ENCODE measurements at places on chromosomes 6 and 20.
A peak's percentile ranks its signal among the peaks of the same experiment; 100 is the strongest.

- no peak for DNase-seq
These were observed 53.3 kb upstream of the EPB41L1 start for GRCh38 chr20:36101192-36101591.

- no peak for DNase-seq
These were observed 295.5 kb downstream of the PLCB1 start for GRCh38 chr20:8427419-8428040.

DNA sequence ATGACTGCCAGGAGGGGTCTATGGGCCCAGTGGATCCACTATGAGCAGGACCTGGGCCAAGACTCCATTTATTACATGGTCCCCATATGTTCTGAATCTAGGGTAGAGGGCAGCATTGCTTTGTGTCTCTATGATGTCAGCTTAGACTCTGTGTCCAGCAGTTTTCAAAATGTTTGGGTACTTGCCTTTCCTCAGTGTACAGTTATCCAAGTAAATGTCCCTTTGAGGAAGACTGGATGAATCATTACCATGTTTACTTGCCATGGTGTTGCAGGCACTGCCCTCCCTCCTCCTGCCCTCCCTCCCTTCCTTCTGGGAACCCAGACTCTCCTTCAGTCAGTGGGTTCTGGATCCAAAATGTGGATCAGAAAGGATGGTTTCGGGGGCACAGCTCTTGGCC, 108.6 kb downstream of the NRN1 start:
- DNase-seq: no peak

- DNase-seq: peak; percentile 23
These were observed 92.8 kb downstream of the ATRN start for GRCh38 chr20:3563548-3564177.

- DNase-seq: peak; percentile 88
These were observed 31.5 kb downstream of the SF3B5 start for GRCh38 chr6:144063744-144064401.

- no peak for DNase-seq
These were observed 4.8 kb downstream of the LRP11 start for GRCh38 chr6:149859368-149859767.

GRCh38 chr6:112010328-112010727, 43.6 kb upstream of the CCN6 start:
- DNase-seq: peak; percentile 40

- no peak for DNase-seq
These were observed 397.9 kb upstream of the SPTLC3 start for GRCh38 chr20:12610871-12611270.

DNA sequence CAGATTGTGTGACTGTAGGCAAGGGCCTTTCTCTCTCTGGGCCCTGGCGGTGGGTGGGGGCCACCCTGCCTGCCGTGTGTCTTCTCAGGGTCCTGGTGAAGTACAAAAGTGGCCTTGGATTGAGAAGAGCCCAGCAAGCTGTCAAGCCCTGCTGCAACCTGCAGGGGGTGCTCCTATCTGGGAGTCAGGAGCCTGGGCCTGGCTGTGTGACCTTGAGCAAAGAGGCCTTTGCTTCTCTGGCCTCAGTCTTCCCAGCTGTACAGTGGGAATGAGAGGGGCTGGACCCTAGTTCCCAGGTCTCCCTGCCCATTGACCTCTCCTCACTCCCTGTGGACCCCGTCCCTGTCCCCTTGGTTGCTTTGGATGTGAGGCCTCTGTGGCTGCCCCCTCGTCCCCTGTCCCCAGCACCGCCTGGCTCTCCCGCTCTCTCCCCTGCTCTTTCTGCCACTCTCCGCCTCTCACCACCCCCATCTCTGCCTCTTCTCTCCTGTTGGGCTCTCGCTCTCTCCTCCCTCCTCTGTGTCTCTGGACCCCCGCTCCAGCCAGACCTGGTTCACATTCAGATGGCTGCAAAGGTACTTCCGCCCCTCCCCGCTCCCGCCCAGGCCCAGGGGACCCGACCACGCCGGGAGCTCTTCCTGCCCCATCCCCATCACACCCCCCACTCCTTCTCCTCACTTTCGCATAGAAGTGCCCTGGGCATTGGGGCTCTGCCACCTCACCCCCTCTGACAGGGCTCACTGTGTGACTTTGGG, 46.7 kb downstream of the SRC start:
- DNase-seq: no peak

- no peak for DNase-seq
These were observed 63.7 kb downstream of the C6orf118 start for GRCh38 chr6:165245701-165246100.

DNA sequence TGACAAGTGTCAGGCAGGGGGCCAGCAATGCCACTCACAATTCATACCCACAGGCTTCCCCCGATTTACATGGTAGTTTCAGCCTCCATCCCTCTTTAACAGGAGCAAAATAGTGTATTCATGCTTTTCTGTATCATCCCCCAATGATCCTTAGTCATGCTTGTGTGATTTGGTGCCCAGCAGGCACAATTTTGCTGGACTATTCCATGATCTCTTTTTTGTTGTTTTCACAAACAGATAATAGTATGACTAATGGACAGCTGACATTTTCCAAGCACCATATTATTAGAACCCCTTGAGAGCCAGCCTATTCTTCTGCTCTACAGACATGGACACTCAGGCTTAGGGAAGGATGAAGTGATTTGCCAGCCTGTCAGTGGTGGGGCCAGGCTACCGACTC, 128.2 kb upstream of the RIPOR2 start:
- DNase-seq: no peak

DNA sequence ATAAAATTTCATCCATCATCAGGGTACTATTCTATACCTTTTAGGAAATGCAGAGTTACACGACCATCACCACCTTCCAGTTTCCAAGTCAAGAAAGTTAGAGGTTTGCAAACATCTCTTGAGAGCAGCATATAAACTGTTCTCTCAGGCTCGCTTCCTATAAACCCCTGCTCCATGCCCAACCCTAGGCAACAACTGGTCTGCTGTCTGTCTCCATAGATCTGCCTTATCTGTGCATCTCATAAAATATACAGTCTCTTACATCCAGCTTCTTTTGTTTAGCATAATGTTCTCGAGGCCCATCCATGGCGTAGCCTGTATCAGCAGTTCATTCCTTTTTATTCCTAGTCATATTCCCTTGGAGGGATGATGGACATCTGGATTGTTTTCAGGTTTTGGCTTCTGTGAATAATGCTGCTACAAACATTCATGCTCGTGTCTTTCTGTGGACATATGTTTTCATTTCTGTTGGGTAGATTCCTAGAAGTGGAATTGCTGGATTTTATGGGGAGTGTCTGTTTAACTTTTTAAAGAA, 6.1 kb downstream of the PTPRT start:
- DNase-seq: no peak

GRCh38 chr20:51700809-51701285, 67.3 kb downstream of the ATP9A start:
- no peak for DNase-seq

GRCh38 chr6:110055387-110055735, 77.2 kb downstream of the GPR6 start:
- DNase-seq: no peak

- peak; percentile 65 for DNase-seq
These were observed 10.8 kb downstream of the GSTA4 start for GRCh38 chr6:52984247-52984646.

- DNase-seq: no peak
These were observed 42.0 kb downstream of the ADTRP start for GRCh38 chr6:11736601-11737000.

DNA sequence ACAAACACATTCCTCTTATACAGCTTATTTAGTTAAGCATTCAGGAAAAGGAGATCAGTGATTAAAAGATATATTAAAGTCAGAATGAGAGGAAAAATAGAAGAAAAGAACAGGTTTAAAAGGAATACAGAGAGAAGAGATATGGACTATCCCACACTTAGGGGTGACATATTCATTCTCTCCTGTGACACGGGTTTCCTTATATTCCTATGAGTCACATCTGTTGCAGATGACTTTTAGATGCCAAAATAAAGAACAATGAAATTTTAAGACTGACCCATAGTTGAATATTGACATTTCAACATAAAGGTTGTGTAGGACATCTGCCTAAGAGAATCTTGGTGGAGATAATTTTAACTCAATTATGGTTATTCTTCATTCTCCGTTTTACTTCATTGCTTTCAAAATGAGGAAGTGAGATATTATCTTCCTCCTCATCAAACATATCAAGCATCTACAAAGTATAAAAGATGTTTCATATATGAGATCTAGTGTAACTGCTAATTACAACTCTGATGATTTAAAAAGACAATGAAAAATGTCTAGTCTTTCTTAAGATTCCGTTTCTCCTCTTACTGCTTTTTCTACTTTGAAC, 1336.7 kb upstream of the CITED2 start:
- no peak for DNase-seq

DNA sequence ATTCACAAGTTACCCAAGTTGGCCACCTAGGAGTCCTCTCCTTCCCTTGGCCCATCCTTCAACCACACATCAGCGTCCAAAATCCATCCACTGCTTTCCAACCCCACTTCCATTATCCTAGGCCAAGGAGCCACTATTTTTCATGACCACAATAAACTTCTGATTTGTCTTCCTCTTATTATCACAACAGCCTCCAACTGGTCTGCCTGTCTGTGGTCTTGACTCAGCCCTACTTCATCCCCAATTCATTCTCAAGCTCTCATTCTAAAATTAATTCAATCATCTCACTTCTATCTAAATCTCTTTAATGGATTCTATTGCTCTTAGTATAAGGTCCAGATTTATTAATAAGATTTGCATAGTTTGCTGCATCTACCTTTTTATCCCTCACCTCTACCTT, 189.0 kb upstream of the PRDM1 start:
- DNase-seq: no peak

- DNase-seq: no peak
These were observed 6.1 kb upstream of the HSPA1B start for GRCh38 chr6:31821301-31822035.

GRCh38 chr6:169783971-169784820, 32.8 kb downstream of the ERMARD start:
- DNase-seq: no peak

Data from naive thymus-derived CD4-positive, alpha-beta T cell (primary cell).